Activated CD4-positive, alpha-beta T cell treated with anti-CD3 and anti-CD28 coated beads, Interleukin-2, amount 10 ng/mL, durations not matched to agents 7 days and 5 days (primary cell): ENCODE measurements at places on chromosomes 12 and 14. TPM values are rescaled to one million over a fixed set of nuclear protein-coding genes. Genes with fewer than 3 reads are reported as not detected.
A peak's percentile ranks its signal among the peaks of the same experiment; 100 is the strongest.

TAS2R46 gene
- 1.2 TPM for total RNA-seq

PAX9 gene
- total RNA-seq: not detected

WSCD2 gene
- not detected for total RNA-seq

DNA sequence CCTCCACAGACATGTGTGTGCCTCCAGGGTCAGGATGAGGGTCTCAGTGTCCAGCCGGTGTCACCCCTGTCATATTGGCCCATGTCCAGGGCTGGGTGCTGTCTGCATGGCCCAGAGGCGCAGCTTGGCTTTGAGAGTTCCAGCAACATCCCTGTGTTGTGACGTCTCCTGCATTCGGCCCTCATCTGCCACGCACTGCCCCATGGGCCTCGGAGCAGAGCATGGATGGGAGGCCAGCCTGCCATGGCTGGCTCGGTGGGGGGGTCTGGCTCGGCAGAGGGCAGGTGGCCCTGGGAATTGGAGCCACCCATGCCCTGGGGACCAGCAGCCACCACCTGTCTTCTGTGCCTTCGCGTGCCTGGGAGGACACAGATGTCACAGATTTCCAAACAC, 10.8 kb upstream of the TEX22 start:
- H3K27ac ChIP-seq: no peak overlapping the region
- peaks cover 12% of the 10 kb centered on the region for H3K4me1 ChIP-seq
- no peak overlapping the region for H3K4me3 ChIP-seq

GRCh38 chr14:68148763-68149162, 329.2 kb downstream of the RAD51B start:
- H3K36me3 ChIP-seq: peaks cover 12% of the 10 kb centered on the region
- no peak overlapping the region for H3K27ac ChIP-seq
- H3K27me3 ChIP-seq: no peaks in the 10 kb centered on the region
- H3K4me3 ChIP-seq: no peak overlapping the region
- peaks cover 6% of the 10 kb centered on the region for H3K4me1 ChIP-seq
- no peak for DNase-seq

GRCh38 chr14:42428996-42429395, 822.3 kb downstream of the LRFN5 start:
- no peak overlapping the region for H3K4me3 ChIP-seq
- no peaks in the 10 kb centered on the region for H3K36me3 ChIP-seq
- H3K27me3 ChIP-seq: no peaks in the 10 kb centered on the region
- DNase-seq: no peak

DNA sequence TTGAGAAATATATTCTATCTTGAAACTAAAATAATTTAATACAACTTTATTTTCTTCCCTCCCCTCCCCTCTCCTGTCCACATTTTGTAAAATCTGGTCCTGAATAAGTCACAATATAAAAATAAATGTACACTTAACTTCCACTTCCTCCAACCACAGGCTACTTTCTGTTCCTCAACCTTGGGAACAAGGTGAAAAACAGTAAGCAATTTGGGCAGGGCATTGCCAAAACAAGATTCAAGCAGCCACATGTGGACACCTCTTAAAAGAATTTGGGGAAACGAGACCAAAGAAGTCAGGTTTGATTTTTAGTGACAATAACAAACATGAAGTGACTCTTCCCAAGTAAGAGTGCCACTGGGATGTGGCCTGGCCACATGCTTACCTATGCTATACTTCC, 115.7 kb downstream of the PTPRQ start:
- no peaks in the 10 kb centered on the region for H3K27me3 ChIP-seq
- no peaks in the 10 kb centered on the region for H3K4me1 ChIP-seq
- no peaks in the 10 kb centered on the region for H3K36me3 ChIP-seq
- H3K27ac ChIP-seq: no peak overlapping the region
- no peak overlapping the region for H3K4me3 ChIP-seq

- H3K27ac ChIP-seq: no peak overlapping the region
- no peak for DNase-seq
- H3K4me1 ChIP-seq: peaks cover 17% of the 10 kb centered on the region
- no peaks in the 10 kb centered on the region for H3K27me3 ChIP-seq
- peaks cover 4% of the 10 kb centered on the region for H3K36me3 ChIP-seq
- H3K4me3 ChIP-seq: no peak overlapping the region
Measured at GRCh38 chr12:6226002-6226678, 25.9 kb downstream of the CD9 start.

DNA sequence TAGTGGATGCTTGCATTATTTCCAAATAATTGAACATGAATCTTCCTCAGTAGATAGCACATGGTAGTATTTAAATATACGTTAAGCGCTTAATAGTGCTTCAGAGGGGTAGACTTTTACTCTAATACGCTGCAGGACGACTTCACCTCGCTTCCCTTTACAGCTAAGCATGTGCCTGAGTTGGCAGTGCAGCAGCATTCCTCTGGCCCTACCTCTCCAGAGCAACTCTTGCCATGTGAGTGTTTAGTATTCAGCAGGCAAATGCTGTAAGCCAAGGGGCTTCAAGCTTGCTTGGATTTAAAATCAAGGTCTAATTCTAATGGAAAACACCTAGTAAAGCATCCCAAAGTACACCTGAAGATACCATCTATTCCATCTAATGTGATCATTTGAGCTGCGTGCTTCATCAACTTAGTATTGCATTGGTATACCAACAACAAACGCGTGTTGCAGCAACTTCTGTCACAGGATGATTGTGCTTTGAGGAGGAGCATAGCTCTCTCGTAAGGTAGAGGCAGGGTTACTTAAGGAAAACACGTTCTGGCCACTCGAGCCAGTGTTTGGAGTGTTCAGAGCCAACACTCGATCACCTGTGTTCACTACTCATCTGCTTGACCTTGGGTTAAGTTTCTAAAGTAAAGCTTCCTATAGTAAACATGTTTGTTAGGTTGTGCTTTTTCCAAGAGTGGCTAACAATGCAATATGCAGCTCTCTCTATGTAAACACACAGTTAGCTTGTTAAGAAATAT, 60.6 kb downstream of the PIWIL1 start:
- no peak for DNase-seq

GRCh38 chr12:29104516-29104915, 44.6 kb upstream of the FAR2 start:
- peaks cover 40% of the 10 kb centered on the region for H3K4me1 ChIP-seq
- peaks cover 9% of the 10 kb centered on the region for H3K27me3 ChIP-seq
- DNase-seq: no peak
- no peak overlapping the region for H3K4me3 ChIP-seq
- H3K36me3 ChIP-seq: peaks cover 19% of the 10 kb centered on the region
- peak overlapping the region; percentile 98 for H3K27ac ChIP-seq

DNA sequence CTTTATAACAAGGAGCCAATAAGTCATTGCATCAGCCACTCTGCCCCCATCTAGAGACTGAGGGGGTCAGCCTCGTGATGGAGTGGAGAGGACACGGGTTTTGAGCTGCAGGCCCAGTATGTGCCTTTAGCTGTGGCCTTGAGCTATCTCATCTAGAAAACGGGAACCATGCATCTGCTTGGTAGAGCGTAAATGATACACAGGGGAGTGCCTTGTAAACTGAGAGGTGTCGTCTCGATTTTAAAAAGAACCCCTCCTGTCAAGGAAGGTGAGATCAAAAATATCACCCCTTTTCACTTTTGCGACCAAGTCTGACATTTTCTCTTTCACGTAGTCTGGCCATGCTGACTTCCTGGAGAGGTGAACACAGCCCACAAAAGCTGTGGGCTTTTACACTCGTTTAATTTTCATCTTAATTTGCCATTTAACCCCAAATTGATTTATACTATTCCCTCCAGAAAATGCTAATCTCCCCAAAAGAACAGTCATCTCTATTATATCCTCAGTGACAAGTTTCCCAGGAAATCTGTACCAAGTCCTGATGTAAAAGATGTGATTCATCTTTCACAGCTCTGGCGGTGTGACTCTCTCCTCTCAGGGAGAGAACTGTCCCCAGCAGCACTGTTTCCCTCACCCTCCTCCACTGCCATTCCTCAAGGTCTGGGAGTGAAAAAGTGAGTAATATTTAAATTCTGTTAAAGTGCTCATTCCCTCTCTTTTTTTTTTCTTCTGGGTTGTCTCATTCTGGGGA, 30.6 kb downstream of the VCPKMT start:
- DNase-seq: no peak
- no peaks in the 10 kb centered on the region for H3K27me3 ChIP-seq
- H3K27ac ChIP-seq: peak overlapping the region; percentile 89
- peaks cover 95% of the 10 kb centered on the region for H3K4me1 ChIP-seq
- peaks cover 50% of the 10 kb centered on the region for H3K36me3 ChIP-seq
- H3K4me3 ChIP-seq: peak overlapping the region; percentile 6

GRCh38 chr14:72495668-72496067, 398.2 kb downstream of the DPF3 start:
- H3K4me3 ChIP-seq: no peak overlapping the region
- peaks cover 21% of the 10 kb centered on the region for H3K36me3 ChIP-seq
- no peaks in the 10 kb centered on the region for H3K4me1 ChIP-seq
- peaks cover 27% of the 10 kb centered on the region for H3K27me3 ChIP-seq
- no peak overlapping the region for H3K27ac ChIP-seq
- DNase-seq: no peak

- H3K4me3 ChIP-seq: no peak overlapping the region
- no peaks in the 10 kb centered on the region for H3K36me3 ChIP-seq
- H3K4me1 ChIP-seq: peaks cover 3% of the 10 kb centered on the region
Measured at GRCh38 chr14:105034315-105035039, 13.6 kb upstream of the CDCA4 start.

DNA sequence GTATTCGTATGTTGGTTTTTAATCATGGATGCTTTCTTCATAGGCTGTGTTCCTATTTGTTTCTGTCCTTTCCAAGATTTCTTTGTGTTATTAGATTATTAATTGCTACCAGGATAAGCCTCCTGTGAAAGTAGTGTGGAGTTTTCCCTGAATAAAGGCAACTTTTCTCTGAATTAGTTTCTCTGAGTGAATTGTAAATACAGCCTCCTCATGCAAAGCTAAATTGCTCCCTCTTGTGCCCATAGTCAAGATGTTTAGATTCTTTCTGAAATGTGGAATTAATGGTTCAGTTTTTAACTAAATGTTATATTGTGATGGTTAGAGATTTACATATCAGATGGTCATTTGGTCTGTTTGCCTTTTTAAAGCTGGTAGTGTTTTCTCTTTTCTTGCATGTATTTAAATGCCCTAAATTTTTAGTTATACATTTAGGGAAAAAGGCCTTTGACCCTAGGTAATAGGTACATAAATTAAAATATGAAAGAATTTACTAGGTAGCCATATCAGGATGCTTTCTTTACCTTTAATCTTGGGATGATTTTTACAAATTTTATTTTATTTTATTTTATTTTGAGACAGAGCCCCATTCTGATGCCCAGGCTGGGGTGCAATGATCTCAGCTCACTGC, 8.9 kb downstream of the APAF1 start:
- no peak overlapping the region for H3K27ac ChIP-seq
- H3K36me3 ChIP-seq: peaks cover 37% of the 10 kb centered on the region
- peak; percentile 49 for DNase-seq
- no peak overlapping the region for H3K4me3 ChIP-seq

DNA sequence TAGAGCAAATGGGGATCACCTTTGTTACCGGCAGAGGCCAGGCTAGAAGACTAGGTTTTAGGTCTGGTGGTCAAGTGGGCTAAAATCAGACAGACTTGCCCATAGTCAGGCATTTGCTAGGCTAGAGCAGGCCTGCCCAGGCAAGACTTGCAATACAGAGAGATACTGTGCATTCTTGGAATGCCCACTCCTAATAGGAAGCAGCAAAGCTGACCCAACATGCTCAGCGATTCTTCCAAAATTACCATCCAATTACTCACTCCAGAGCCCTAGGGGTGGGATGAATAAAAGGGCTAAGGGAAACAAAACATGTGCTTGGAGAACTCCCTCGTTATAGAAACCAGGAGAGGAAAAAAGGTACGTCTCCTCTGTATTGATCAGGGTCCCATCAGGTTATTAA, 187.8 kb upstream of the AMIGO2 start:
- no peak for DNase-seq
- no peaks in the 10 kb centered on the region for H3K27me3 ChIP-seq
- peaks cover 15% of the 10 kb centered on the region for H3K36me3 ChIP-seq
- H3K4me3 ChIP-seq: no peak overlapping the region
- H3K27ac ChIP-seq: no peak overlapping the region

DNA sequence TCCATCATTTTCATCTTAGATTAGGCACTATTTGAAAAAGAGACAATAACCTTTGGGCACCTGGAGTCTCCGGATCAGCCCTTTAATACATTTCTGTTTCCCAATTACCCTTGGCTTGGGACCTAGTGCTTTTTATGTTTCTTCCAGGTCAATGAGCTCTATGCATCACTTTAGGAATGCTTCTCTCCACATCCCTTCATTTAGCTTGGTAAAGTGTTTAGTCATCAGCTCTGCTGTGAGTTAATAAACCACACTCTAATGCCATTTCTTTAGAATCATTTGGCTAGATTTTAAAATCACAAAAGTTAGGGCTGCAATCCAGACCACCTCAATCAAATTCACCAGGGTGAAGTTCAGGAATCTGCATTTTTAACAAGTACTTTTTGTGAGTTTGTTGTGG, 41.7 kb downstream of the RASSF9 start:
- DNase-seq: no peak
- H3K27me3 ChIP-seq: no peaks in the 10 kb centered on the region
- H3K36me3 ChIP-seq: no peaks in the 10 kb centered on the region
- H3K27ac ChIP-seq: no peak overlapping the region

DNA sequence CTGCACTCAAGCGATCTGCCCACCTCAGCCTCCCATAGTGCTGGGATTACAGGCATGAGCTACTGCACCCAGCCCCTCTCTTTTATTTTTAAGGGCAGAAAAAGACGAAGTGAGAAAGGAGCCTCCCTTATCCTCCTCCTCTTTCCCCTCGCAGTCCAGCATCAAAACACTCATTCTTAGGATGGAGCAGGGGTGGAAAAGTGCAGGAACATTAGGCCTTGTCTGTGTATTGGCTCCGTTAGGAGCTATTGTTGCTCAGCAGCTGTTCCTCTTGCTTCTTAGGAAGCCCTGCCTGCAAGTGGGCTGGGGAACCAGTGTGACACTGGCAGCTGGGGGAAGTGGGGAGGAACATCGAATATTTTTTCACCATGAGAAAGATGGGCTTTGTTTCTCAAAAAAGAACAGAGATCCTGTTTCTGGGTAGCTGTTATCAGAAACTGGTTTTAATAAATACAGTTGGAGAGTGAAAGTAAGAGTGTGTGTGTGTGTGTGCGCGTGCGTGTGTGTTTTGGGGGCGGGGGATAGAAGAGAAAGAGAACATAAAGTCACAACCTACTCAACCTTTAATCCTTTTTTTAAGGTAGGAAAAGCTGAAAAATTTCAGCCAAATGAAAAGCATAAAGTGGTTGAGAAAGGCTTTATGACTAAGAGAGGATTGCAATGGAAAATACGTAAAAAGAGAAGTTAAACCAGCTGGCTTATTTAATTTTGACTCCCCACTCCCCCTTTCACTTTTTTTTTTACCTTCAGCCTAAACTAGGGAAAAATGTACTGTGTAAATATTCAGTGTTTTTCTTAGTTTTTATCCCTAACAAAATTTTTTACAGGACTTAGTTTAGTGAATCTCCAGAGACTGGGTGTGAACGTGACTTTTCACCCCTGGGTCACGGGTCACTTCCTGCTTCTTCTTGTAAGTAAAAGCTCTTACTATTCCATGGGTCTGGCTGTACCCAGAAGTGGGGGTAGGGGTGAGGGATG, 197.2 kb upstream of the PLEKHG7 start:
- H3K36me3 ChIP-seq: peaks cover 10% of the 10 kb centered on the region
- peak; percentile 52 for DNase-seq
- peak overlapping the region; percentile 99 for H3K27ac ChIP-seq
- H3K27me3 ChIP-seq: no peaks in the 10 kb centered on the region
